ENCODE measurements at places on chromosomes 6 and 20.

DNA sequence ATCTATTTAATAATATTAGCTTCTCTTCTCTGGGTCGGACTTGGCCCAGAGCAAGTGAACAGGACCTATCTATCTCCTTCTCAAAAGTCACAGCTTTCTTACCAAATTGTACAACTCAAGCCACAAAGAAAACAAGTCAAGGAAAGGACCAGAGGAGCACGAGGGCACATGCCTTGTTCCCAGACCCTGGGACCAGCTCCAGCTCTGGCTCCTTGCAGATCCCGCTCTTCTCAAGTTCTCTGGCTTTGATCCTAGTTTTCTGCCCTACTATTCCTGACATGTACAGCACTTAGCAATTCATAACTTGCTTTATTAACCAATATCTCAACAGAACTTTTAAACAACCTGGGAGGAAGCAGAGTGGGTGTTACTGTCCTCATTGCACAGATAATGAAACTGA is 185.9 kb downstream of the ESR1 start:
- H3K4me1 ChIP-seq = no peaks in the 10 kb centered on the region
- H3K27me3 ChIP-seq = no peaks in the 10 kb centered on the region
- no peak overlapping the region for H3K27ac ChIP-seq
- no peaks in the 10 kb centered on the region for H3K36me3 ChIP-seq
- H3K4me3 ChIP-seq = no peak overlapping the region

- no peak overlapping the region for H3K4me3 ChIP-seq
- H3K4me1 ChIP-seq = peaks cover 4% of the 10 kb centered on the region
- H3K27me3 ChIP-seq = no peaks in the 10 kb centered on the region
- H3K36me3 ChIP-seq = no peaks in the 10 kb centered on the region
- DNase-seq = peak; percentile 58
Measured at GRCh38 chr6:155085582-155086257, 90.6 kb downstream of the TIAM2 start.

GRCh38 chr6:101803136-101803535 is 409.6 kb downstream of the GRIK2 start:
- H3K4me1 ChIP-seq = peaks cover 17% of the 10 kb centered on the region
- no peak overlapping the region for H3K27ac ChIP-seq
- no peak overlapping the region for H3K4me3 ChIP-seq

GRCh38 chr6:18119236-18119635 is 3.2 kb downstream of the NHLRC1 start:
- H3K4me3 ChIP-seq = no peak overlapping the region
- no peak overlapping the region for H3K27ac ChIP-seq
- DNase-seq = no peak
- no peaks in the 10 kb centered on the region for H3K36me3 ChIP-seq
- no peaks in the 10 kb centered on the region for H3K27me3 ChIP-seq

DNA sequence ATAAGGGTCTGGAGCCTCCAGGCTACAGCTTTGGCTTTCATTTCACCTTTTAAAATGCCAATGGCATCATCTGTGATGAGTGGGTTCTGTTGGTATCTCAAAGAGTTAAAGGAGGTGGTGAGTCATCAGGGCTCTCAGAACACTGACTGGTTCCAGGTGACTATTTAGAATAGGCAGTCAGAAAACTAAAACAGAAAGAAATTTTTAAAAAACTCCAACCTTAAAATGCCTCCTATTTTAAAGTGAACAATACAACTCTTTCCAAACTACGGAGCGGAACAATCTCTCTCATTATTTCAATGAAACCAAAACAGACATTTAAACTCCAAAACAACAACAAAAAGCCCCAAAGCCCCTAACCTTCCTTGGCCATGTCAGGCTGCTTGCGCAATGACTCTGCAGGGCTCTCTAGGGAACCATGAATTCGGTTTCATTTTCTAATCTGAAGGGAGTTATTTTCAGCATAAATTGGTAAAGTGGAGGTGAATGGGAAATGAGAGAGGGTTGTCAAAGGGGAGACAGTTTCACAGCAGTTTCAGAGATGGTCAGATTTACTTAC is 194.9 kb downstream of the KIF6 start:
- no peak overlapping the region for H3K27ac ChIP-seq
- H3K4me3 ChIP-seq = no peak overlapping the region
- no peaks in the 10 kb centered on the region for H3K27me3 ChIP-seq
- H3K36me3 ChIP-seq = no peaks in the 10 kb centered on the region
